ENCODE measurements at places on chromosomes 3 and 15. TPM values are rescaled to one million over a fixed set of nuclear protein-coding genes. Genes with fewer than 3 reads are reported as not detected.

RARB gene
- total RNA-seq: not detected

KNG1 gene
- not detected for total RNA-seq

ATP6V1A gene
- total RNA-seq: 44.7 TPM

RBP2 gene
- total RNA-seq: not detected

GANC gene
- total RNA-seq: 24.4 TPM

GHSR gene
- total RNA-seq: not detected

DNA sequence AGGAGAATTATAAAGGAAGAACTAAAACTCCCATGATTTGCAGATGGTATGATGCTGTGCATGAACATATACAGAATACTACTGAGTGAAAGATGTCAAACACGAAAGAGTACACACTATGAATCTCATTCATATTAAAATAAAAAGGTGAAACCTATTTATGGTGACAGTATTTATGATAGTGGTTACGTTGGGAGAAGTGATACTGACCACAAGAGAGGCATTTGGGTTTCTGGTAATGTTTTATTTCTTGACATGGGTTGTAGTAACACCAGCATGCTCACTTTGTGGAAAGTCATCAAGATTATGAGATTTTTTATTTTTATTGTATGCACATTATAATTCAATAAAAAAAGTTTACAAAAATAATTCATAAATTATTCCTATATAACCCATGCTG lies 324.0 kb downstream of the GAP43 start:
- H3K36me3 ChIP-seq: no peaks in the 10 kb centered on the region
- H3K4me3 ChIP-seq: no peak overlapping the region

DNA sequence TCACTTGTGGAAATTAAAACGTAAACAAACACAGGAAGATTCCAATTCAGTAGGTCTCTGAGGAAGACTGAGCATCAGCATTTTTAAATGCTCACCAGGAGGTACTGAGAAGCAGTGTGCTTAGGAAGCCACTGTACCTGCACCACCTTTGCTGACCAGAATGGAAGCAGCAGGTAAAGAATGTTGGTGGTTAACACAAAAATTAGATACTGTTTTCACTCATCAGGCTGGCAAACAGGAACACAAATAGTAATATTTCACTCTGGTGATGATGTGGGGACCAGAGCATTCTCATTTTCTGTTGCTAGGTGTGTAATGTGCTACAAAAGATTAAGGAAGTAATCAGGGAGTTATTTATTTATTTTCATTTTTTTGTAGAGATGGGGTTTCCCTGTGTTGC lies 29.9 kb upstream of the GHSR start:
- no peak for DNase-seq
- H3K4me3 ChIP-seq: no peak overlapping the region
- no peaks in the 10 kb centered on the region for H3K27me3 ChIP-seq
- H3K27ac ChIP-seq: peak overlapping the region; percentile 91
- H3K36me3 ChIP-seq: no peaks in the 10 kb centered on the region
